ENCODE measurements at places on chromosomes 6 and 20. TPM values are rescaled to one million over a fixed set of nuclear protein-coding genes. Genes with fewer than 3 reads are reported as not detected.

DNA sequence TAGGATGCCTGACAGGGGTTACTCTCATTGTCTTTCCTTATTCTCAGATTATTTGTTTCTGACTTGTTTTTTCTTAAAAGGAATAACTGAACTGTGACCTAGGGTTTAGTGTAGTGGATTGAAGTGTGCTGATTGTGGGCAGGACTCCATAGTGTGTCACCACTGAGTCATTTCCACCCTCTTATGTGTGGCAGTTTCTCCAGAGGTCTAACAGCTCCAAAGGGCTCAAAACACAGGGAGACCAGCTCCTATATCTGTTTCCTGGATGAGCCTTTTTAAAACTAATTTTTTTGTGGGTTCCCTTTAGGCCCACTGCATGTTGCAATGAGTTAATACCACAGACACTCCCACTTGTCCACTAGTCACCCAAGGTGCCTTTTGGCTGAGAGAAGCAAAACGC is 951.1 kb upstream of the ADGRB3 start:
- no peak for DNase-seq

- DNase-seq, result no peak
Observed at GRCh38 chr6:120945905-120946594, 388.2 kb downstream of the TBC1D32 start.

DNA sequence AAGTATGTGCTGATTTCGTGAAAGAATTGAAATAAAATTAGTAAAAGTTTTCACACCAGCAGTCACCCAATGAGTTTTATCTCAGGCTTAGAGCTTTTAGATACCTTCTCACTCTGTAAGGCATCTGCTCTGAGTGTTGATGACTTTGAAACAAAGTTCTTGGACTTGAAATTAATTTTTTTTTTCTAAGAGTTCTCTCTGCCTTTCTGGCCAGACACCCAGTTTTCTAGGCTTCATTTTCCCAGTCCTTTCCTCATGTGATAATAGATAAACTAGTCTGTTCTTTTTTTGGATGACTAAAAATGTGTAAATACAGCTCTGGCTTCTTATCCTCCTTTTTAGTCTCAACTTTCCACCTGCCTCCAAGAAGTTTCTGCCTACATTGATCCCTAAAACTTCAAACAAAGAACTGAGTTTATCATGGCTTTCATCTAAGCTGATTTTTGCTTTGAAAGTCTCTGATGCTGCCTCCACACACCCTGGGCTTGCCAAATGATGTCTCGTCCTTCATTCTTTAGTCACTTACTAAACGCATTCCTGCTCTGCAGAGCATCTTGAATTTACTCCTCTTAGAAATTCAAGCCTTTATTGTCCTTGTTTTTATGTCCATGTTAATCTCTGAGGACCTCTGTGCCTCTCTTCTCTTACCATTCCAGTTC is 32.7 kb downstream of the SLX4IP start:
- no peak for DNase-seq

DNA sequence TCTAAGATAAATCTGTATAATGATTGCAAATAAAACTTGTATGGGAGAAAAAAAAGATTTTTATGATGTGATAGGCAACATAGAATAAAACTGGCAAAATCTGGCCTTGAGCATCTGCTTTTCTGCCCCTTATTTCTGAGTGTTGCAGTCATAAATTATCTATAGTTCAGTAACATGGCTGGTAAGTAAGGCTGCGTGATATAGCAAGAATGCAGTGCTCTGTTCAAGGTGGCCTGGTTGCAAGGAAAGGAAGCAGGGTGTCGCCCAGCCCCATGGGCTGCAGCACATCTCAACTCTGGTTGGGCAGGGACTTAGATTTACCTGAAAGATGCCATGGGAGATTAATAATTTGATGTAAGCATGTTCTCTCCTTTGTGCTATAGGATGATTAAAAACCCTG is 579.5 kb downstream of the LMBRD1 start:
- DNase-seq, result no peak

DNA sequence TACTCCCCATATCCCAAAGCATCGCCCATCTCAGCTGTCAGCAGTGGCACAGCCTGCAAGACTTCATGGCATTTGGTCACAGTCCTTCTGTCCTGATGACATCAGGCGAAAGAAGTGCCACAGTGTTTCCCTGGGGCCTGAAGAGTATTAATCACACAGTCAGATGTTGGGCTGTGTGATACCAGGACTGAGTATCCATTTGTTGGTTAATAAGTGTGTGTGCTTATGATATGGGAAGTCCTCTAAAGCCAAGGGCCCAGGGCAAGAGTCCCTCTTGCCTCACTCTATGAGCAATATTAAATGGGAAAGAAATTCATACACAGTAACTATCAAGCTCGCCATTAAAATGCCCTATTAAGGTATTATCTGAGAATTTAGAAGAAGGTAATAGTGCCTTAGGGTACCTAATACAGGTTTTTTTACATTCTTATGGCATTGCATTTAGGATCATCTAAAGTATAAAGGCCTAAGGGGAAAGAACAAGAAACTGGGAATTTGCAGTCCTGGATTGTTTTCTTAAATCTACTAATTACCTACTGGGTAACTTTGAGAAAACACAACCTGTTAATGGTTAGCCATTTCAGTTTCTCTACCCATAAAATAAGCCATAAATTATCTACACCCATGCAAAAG is 204.1 kb upstream of the PREP start:
- DNase-seq, result no peak

DNA sequence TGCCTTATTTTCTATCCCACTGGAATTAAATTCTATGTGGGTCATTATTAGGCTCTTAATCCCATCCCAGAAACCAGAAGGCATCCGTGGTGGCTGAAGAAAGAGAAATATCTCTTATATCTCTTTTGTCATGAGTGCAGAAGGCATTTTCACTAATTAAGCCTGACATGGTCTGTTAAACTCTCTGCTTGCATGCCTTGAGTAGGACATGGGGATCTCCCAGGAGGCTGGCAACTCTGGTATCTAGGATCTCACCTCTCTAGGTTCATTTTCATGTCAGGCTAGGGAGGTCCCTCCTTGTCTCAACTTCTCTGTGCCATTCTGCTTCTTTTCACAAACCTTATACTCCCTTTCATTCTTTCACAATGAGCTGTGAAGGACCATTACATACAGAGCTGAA is 25.3 kb upstream of the GPR63 start:
- no peak for DNase-seq

DNA sequence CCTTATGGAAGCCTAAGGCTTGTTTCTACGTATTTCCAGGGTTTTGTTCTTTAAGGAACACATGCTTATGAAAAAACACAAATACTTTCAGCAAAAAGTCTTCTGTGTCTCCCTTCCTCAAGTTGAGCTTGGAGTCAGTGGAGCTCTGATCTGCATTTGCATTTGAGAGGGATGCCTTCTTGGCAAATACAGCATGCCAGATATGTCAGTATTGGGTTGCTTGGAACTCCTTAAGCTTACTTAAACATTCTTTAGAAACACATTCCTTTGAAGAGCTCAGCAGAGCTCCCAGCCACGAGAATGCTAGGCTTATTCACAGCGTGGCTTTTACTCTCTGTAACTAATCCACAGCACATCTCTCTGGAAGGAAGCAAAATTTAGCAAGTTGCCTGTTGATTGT is 68.3 kb downstream of the ANKRD6 start:
- no peak for DNase-seq

DNA sequence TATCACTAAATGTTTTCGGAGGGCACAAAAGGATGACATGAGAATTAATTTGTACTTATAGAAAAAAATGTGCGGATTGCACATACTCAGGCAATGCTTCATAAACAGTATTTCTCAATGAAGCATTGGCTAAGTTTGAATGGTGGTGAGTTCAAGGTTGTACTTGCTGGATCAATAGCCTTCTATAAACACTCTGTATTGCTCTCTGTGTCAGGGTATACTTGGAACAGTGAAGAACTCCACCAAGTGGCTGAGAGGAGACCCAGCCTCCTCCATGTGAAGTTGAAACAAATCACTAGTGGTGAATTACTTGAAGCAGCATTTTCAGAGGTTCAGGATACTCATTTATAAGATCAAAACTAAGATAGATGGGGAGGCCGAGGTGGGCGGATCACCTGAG is 360.6 kb downstream of the RIMS1 start:
- no peak for DNase-seq

GRCh38 chr20:20711413-20711812 is 1.0 kb downstream of the RALGAPA2 start:
- no peak for DNase-seq

DNA sequence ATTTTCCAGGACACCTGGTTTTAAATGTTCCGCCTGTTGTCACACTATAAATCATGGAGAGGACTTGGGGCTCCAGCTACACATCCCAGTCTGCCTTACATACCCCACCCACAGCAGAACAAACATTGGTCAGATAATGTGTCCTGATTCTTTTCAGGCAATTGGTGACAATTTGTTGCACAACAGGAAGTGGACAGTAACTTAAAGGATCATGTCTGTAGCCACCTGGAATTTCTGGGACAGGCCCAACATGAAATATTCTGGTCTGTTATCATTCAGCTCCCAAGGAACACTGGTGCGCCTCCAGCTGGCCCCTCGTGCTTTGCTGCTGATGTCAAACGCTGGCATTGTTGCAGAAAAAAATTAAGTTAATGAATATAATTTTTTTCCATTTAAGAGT is 117.2 kb downstream of the SOBP start:
- no peak for DNase-seq

DNA sequence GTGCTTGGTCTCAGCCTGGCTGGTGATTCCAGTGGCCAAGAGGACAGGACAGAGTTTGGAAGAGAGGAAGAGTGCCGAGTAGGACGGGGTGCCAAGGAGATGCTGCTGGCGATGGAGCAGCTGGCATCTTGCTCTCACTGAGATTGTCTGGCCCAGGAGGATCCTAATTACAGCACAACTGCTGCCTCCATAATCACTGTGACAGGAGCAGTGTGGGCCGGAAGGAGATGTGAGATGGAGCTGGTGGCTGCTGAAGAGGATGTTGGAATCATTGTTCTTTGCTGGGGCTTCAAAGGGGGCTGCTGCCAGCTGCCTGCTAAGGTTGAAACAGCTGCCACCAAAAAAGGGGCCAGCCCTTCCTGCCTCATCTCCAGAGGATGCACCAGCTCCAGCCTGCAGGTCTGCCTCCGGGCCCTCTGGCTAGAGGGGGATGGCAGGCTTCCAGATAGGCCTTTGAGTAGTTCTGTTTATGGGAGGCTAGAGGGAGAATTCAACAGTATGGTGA is 214.4 kb downstream of the RNF144B start:
- DNase-seq, result no peak

DNA sequence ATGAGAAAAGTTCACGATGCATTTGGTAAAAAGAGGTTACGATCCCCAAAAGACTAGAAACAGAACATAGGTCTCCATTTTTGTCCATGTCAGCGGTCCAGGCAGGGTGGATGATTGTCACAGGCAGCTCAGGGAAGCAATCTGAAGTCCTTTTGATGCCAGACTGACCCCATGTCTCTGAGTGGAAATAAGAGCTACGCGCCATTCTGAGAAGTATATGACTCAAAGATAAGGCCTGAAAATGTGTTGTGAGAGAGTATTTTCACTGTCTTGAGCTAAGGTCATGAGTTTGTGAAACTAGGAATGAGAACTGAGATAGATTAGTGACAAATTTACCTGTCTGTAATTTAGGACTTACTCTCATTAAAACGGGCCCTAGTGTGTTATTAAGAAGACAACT is 69.5 kb downstream of the LYRM4 start:
- DNase-seq, result no peak

DNA sequence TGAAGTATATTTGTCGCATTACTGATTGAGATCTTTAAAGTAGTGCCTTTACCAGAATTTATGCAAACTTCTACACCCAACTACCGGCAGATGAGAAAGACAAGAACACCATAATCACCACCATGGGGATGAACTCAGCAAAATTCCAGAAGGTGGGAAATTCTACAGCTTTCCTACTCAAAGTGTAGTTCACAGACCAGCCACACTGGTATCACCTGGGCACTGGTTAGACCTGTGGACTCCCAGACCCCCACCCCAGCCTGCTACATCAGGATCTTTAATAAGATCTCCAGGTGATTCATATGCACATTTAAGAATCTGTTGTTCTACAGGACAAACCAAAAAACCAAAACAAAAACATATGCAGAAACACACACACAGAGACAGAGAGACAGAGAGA is 67.9 kb downstream of the POPDC3 start:
- DNase-seq, result no peak

DNA sequence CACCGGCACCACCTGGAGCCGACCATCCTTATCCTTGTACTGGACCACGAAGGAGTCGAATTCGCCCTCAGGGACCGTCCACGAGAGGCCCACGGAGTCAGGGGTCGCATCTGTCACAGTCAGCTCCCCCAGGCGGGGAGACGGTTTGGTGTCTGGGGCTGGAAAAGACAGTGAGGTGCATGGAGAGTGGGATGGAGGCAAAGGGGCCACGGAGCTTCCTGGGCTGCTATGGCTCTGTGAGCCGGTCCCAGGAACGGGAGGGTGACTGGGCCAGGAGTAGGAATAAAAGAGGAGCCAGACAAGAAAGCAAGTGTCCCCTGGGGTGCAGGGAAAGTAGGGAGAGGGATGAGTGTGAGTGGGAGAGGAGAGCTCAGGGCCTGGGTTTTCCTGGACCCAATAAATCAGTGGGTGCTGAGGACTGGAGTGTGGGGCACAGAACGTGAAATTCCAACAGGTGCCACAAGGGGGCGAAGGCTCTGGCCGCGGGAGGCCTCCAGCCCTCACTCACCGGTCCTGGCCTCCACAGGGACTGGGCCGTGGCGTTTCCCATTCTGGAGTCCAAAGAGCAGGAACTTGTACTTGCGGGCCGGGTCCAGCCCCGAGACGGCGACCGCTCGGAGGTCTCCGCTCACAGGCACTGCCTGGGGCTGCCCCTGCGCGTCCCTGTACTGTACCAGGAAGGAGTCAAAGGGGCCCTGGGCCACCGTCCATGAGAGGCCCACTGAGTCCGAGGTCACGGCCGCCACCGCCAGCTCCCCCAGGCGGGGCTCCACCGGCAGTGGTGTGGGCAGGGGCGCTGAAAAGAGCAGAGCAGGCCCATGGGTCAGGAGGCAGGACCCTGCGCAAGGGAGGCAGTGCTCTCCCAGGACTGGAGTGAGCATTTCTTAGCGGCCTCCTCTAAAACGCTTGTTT is 9.9 kb downstream of the CYP21A2 start:
- DNase-seq, result peak; percentile 76

GRCh38 chr20:31569163-31570020 is 35.7 kb upstream of the ID1 start:
- peak; percentile 70 for DNase-seq

The EDN3 gene
- not detected for total RNA-seq

The ANKEF1 gene
- total RNA-seq, result 4.3 TPM

The GLP1R gene
- total RNA-seq, result not detected

Measured in omental fat pad (tissue), 4 donors.